Stimulated activated naive CD4-positive, alpha-beta T cell (primary cell): ENCODE measurements at places on chromosomes 12 and 14.

GRCh38 chr14:79103764-79104163 lies 933.6 kb downstream of the NRXN3 start:
- no peak for DNase-seq

GRCh38 chr14:75981426-75982265 lies at the start of gene TGFB3:
TSS of gene TGFB3 (minus strand) at chr14:75981995. CDS start at chr14:75980893, 1,102 bp downstream.
- peak; percentile 46 for DNase-seq

DNA sequence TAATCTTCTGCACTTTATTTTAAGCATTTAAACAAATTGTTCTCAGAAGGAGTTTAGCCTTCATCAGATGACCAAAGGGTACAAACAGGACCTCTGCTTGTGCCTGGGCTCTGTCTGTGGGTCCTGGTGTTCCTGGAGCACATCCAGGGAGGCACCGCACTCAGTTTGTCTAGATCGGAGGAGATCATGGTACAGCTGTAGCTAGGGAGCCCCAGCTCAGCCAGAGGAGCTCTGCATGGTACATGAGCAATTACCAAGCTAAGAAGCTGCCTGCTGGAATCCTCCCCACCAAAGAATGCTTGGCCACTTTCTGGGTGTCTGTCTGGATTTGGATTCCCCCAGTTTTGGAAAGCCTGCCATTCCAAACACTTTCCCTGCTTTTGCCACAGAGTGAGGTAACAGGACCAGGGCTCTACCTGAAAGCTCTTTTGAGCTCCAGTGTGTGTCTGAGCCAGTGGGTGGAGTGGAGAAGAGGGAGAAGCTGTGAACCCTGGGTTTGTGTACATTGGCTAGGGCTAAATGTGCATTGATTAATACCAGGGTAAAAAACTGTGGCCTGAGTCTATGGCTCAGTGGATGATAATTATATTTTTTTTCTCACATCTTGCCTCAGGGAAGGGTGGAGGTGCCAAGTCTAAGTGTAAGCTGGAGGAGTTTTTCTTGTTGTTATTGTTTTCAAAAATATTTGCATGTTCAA lies 163.7 kb upstream of the IGF1 start:
- DNase-seq: no peak

DNA sequence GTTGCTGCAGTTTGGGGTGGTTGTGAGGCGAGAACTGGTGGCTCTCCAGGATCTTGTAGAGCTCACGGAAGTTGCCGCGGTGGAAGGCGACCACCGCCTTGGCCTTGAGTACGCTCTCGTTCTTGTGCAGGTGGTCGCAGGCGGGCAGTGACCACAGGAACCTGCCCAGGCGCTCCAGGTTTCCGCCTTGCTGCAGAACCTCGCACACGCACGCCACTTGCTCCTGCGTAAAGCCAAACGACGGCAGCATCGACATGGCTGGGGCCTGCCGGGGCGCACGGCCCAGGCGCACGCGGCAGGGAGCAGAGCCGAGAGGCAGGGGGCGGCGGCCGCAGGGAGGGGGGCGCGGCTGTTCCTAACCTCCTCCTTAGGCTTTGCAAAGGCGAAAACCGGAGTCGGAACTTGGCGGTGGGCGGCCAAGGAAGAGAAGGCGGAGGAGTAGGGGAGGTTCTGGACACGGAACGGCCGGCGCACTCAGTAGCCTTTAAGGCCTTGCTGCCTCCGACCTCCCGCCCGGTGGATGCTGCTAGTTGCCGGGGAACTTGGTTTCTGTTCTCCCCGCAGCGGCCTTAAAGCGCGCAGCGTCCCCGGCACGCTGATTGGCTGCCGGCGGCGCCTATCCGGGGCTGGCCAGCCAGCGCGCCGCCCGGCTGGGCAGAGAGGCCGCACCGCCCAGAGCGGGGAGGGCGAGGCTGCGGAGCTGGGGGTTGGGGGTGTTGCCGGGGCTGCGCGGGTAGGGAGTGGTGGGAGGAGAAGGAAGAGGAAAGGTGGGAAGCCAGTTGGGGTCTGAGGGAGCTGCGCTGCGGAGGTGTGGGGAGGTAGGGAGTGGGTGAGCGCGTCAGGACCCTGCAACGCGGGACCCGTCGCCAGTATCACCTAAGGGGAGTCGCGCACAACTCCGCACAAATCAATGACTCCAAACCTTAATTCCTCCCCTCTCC lies at the start of gene SIX1:
Gene SIX1, minus strand, starts transcription at position 544 of the 941 bp plus-strand sequence. Its CDS starts 288 bp downstream, at position 256.
- no peak for DNase-seq

- DNase-seq: no peak
Observed at GRCh38 chr12:132400011-132400641, 70.7 kb upstream of the GALNT9 start.

- DNase-seq: no peak
Observed at GRCh38 chr12:17866802-17867201, 223.2 kb downstream of the RERGL start.

DNA sequence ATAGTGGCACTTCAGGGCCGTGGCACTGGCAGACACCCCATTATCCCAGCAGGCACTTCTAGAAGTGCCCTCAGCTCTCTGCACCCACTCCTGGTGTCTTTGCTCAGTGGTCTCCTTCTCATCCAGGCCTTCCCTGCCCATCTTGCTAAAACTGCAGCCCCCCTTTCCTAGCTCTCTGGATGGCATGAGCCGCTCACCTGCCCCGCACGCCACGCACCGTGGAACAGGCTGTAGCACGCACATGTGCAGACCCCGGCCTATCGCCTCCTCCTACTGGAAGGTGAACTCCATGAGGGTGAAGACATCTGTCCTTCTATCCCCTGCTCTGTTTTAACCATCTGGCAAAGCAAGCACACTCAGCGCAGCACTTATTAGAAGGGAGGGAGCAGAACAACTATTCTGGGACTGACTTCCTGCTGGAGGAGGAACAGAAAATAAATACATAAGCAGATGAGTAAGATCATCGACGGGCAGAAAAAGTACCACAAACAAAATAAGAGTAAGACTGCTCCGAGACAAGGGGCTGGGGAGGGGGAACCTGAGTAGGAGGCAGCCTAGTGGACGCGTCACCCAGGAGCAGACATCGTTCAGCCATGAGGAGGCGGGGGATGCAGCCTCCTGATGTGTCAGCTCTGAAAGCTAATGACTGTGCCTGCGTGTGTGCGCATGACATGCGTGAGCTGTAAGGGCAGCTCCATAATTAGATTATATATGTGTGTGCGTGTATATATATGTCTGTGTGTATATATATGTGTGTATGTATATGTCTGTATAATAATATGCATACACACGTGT lies 7.8 kb upstream of the FZD10 start:
- DNase-seq: no peak

DNA sequence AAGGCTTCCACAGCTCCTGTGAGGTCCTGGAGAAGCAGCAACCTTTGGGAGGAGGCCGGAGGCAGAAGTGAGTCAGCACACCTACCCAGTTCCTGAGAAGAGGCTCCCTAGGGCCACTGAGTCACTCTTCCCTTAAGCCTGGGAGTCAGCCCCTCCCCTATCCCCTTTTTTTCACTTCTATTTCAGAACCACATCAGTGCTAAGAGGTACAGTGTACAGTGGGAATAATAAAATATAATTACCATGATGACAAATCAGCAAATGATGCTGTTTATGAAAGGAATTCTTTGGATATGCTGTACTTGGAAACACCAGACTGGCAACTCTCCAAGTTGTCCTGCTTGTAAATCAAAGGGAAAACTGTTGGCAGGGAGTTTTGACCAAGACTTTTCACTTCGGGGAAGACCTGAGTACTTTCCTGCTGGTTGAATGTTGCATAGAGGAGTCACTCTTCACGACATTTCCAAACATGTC lies 7.8 kb upstream of the TBPL2 start:
- DNase-seq: no peak

DNA sequence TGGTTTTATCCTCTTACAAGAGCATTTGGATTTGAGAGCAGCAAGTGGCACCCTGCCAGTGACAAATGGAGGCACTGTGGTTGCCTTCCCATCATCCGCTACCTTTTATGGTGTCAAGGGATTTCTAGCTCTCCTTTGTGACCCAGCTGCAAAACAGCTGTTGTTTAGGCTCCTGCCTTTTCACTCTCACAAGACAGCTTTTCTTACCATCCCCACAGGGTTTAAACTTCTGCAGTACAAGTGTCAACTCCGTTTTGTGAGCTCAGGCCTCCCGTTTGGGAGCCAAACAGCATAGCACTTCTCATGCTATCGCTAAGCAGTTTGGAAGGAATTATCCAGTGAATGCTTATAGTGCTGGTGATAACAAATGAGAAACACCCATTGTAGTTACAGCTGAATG lies 331.4 kb downstream of the TMTC2 start:
- no peak for DNase-seq

- no peak for DNase-seq
Observed at GRCh38 chr14:58969951-58970751, 218.3 kb upstream of the DAAM1 start.

DNA sequence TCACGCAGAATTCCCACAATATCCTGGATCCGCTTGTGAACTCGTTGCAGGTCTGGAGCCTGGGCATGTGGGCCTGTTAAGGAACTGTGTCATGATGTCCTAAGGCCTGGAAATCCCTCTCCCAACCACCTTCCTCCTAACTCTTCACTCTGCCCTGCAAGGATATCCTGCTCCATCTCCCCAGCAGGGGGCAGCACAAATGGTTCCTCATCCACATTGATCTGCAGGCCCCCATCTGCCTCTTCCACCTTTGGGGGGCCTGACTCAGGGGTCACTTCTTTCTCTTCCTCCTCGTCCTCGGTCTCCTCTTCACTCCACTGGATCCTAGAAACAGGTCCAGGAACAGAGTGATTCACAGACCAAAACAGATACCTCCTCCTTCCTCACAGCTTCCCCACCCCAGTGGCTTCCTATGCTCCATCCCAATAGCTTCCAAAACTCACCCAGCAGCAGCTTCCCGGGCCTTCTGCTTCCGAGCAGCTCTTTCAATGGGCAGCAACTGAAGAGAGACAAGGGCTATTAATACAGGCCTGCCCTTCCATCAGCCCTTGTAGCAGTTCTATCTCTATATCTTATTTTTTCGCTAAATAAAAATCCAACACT lies 4.5 kb downstream of the NOP2 start:
- peak; percentile 50 for DNase-seq

DNA sequence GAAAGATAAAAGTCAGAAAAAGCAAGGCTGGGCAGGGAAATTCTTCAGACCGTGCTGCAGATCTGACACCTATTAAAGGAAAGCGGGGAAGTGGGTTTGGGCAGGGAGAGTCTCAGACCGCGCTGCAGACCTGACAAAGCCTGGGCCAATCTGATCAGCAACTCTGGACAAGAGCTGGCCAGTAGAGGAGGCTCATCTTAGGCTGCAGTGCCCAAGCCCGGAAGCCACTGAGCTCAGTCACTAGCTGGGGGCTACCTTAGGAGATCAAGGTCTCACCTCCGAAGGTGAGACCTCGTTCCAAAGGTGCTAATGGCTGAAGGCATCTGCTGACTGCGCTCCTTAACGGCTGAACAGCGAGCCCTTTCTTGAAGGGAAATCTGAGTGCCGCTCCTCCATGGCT lies 60.2 kb downstream of the SINHCAF start:
- DNase-seq: no peak

DNA sequence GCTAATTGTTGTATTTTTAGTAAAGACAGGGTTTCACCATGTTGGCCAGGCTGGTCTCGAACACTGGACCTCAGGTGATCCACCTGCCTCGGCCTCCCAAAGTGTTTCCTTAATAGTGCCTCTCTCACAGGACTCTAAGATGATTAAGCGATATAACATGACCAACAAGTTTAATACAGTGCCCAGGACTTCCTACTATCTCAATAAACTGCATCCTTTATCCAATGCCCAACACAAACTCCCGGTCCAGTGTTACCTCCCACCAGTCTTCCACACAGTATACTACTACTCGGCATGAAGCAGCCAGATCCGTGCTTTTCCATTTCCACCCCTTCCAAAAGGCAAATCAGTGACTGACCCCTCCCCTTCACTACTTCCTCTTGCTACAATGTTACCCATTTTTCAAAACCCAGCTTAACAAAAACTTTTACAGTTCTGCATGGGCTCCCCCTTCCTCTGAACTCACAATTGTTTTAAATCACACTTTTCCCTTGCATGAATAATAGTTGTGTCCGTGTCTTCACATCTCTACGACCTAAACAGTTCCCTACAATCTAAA lies 900 bp downstream of the NOP2 start:
- DNase-seq: no peak

DNA sequence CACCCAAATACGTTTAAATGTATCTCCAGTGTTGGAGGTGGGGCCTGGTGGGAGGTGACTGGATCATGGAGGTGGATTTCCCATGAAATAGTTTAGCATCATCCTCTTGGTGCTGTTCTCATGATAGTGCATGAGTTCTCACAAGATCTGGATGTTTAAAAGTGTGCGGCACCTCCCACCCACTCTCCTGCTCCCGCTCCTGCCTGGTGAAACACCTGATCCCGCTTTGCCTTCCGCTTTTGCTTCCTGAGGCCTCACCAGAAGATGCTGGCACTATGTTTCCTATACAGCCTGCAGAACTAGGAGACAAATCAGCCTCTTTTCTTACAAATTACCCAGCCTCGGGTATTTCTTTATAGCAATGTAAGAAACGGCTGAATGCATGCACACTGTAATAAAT lies 20.1 kb downstream of the EIF5 start:
- no peak for DNase-seq

GRCh38 chr14:32513571-32514009 lies 184.5 kb downstream of the AKAP6 start:
- no peak for DNase-seq

GRCh38 chr14:67232066-67232465 lies 9.2 kb upstream of the PALS1 start:
- no peak for DNase-seq

DNA sequence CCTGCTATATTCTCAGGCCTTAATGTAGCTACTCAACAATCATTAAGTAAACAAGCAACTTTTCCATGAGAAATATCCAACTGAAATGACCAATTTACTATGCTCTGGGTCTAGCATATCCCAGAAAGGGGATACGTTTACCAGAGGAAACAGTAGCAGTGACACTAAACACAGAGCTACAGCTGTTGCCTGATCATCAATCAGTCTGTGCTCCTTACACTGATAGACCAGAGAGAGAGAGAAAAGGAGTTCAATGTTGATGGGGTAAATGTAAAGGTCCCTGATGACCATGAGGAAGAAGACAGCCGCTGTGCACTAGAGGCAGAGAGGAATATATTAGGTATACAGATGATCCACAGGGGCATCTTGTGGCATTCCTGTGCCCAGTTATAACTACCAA lies 397.2 kb upstream of the USP15 start:
- no peak for DNase-seq

DNA sequence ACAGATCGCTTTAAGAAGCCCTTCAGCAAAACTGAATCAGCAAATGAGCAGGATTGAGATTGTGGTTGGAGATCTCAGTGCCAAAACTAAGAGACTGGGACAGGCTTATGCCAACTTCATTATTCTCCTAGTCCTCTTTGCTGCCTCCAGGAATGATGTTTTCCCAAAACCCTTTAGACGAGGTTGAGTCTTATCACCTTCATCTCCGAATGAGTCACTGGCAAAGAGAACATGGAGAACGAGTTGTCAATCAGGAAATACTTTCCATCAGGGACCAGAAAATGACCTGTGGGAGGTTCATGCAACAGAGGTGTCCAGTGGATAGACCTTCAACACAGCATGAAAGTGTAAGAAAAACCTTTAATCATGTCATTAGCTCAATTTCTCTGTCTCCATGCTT lies 461.5 kb downstream of the RMST start:
- DNase-seq: no peak

- no peak for DNase-seq
Observed at GRCh38 chr14:84074626-84075025, 1455.3 kb upstream of the FLRT2 start.

GRCh38 chr12:103905730-103906349 lies 24.4 kb upstream of the HSP90B1 start:
- DNase-seq: no peak
